ENCODE measurements at places on chromosomes 13 and 19.
A peak's percentile ranks its signal among the peaks of the same experiment; 100 is the strongest.

DNA sequence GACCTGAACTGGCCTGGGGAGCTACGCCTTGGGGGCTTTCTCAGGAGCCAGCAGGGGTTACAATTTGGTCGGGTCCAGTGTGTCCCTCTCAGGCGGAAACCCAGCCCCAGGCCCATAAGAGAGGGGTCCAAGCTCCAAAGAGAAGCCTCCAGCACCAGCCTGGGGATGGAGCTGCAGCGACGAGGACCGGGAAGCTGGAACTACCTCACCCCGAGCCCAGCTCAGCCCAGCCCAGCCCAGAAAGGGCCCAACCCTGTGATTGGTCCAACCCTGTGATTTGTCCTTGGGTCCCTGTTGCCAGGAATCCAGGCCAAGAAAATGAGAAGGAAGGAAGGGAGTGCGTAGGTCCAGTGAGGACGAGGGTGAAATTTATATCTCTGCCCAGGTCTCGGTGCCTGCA lies 24.1 kb downstream of the CLEC4M start:
- no peak for DNase-seq

DNA sequence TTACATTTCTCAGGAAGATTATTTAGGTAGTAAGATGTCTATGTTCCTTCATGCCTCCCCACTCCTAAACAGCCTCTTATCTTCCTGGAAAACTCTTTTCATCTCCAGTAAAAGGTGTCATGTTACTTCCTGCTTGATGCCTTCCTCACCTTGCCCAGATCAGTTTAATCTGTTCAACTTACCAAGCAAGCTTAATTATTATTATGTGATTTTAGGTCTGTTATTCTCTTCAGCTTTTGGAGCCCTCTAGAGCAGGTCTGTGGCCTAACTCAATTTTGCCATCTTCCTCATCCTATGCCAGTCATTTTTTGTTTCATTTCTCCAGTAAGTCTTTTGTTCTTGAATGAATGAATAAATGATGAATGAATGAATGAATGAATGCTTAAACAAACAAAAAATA lies 528.4 kb downstream of the DCT start:
- DNase-seq: no peak

DNA sequence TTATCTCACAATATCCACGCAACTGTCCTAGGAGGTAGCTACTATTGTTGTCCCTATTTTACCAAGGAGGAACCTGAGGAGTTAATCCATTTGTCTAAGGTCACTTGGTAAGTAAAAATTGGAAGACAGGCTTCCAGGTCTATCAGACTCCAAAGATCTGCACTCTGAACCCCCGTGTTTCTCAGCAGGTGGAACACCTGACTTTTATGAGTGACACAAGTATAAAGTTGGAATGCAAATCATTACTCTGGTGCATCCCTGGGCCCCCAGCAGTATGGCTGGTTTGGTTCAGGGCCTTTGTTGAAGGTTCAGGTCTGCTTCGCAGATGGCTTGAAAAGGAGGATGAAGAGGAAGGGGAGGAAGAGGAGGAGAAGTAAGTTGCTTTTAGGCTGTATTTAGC lies 46.0 kb downstream of the RGCC start:
- no peak for DNase-seq

DNA sequence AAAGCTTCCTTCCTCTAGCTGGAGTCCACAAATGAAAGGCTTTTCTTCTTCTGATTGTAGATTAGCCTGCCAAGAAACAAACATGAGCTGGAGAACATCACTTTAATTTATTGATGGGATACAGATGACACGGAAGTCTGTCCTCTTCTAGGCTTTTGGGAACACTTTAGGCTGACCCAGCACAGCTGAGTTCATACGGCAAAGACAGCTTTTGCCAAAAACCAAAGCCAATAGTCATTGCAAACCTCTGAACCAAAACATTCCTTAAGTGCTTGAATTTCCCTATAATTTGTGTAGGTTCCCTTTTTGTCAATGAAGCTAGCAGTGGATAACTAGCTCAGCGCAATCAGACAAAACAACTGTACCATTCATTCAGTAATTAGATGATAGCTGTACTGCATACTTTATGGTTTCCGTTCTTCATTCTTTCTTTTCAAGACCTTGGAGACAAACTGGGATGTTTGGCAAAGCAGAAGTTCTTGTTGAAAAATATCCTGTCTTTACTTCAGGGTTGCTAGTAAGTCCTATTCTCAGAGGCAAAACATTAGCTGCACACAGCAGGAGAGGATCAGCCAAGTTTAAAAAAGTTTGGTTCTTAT lies 95.7 kb upstream of the SPRY2 start:
- no peak for DNase-seq

- DNase-seq: no peak
Measured at GRCh38 chr13:113110048-113110851, 4.7 kb downstream of the F7 start.

- DNase-seq: no peak
Measured at GRCh38 chr19:52217576-52217975, 27.7 kb downstream of the PPP2R1A start.

- DNase-seq: no peak
Measured at GRCh38 chr19:29006057-29006735, 206.8 kb downstream of the UQCRFS1 start.

DNA sequence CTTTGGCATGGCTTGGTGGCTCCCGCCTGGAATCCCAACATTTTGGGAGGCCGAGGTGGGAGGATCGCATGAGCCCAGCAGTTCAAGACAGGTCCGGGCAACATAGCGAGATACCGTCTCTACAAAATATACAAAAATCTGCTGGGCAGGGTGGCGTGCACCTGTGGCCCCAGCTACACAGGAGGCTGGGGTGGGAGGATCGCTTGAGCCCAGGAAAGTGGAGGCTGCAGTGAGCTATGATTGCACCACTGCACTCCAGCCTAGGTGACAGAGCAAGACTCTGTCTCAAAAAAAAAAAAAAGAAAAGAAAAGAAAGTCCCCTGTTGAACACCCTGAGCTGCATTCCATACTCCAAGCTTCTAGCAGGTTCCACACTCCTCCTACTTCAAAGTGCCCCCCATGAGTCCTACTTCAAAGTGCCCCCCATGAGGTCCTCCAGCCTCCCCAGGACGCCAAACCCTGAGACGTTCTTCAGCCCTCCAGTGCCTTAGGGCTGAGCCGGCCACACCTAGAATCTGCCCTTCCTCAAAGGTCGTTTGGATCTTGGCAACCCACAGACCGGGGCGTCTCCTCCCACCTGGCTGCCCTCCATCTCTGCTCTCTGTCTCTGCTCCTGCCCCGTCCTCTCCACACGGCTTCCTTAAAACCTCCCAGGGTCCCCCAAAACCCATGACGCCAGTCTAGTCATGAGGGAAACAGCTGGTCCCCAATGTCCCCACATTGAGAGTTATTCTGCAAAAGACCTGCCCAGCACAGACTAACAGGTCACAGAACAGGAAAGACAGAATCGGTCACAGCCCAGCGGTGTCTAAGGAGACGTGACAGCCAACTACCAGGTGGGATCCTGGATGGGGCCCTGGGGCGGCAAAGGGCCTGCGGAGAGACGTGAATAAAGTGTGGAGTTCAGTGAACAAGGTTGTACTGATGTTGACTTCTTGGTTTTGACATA lies 4.8 kb downstream of the TJP3 start:
- DNase-seq: no peak

- no peak for DNase-seq
Measured at GRCh38 chr13:46866150-46866549, 30.7 kb downstream of the HTR2A start.

DNA sequence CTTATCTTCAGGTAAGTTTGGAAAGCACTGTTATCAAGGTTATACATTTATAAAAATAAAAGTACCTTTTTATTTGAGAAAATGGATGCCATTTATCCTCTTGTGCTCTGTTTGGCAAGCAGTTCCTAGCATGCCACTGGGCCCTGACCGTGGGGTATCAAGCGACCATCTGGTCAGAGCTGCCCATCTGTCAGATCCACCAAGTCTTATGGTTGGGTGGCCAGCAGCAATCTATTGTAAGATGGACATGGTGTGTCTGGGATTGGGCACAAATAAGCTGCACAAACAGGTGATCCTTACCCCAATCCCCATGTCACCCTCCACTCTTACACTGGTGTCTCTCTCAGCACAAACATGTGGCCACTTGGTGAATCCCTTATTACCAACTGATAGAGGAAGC lies 178.5 kb downstream of the DLEU7 start:
- no peak for DNase-seq

- DNase-seq: no peak
Measured at GRCh38 chr13:47310401-47310800, 413.5 kb upstream of the HTR2A start.

DNA sequence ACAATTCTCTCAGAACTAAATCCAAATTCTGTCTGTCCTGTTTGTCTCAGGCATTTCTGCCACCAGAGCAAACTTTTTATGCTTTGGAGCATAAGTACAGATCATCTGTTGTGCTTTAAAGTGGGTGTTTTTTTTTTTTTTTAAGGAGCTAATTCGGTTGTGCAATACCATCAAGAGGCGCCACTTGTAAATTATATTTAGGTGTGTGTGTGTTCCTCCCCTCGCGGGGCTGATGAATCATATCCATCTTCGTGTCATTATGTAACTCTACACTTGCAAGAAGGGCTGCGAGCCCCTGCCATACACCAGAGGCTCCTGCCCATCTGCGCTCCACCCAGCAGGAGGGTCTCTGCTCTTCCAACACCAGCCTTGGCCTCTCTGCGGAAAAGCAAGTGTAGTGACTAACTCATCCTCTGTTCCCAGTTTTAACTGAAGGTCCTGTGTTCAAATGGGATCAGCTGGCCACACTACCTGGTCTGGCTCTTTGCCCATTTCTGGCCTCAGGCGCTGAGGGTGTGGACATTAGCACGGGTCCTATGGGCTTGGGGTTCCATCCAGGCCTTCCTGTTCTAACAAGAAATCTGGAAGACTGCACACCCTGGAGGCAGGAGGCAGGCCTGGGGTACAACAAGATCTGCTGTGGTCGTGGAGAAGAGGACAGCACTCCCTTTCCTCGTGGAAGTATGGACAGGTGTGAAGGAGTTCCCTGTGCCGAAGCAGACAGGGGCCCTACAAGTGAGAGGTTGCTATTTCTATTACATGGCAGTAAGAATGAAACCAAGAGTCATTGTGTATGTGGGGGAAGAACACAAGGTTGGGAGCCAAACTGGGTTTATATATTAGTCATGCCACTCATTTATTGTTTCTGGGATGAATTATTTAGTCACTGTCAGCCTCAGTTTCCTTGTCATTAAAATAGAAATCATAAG lies 96.1 kb upstream of the MBNL2 start:
- no peak for DNase-seq

DNA sequence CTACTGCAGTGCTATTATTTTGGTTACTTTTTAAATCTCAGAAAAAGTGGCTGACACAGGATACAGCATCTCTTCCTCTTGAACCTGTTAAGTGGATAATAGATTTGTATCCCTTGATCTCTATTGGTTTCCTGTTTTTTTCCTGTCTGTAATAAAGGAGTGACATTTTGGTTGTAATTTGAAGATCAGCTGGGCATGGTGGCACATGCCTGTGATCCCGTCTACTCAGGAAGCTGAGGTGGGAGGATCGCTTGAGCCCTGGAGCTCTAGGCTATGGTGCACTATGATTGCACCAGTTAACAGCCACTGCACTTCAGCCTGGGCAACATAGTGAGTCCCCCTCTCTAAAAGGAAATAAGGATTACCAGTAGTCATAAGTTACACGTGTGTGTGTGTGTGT lies 46.8 kb downstream of the METTL21C start:
- DNase-seq: no peak

DNA sequence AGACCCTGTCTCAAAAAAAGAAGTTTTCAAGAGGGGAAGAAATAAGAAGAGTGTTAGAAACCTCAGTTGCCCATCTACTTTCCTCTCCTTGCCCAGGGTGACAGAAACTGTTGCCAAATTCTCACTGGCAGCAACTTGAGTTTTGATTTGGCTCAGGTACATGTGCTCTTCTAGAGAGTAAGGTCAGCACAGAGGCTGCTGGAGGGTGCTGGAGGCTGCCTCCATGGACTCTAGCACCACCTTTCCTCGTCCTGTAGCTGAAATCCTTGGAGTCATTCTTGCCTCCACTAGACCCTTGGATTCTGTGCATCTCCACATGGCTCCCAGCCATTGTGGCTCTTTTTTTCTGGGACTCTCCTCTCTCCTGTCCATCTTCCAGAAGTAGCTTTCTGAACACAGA lies 149.1 kb downstream of the TM9SF2 start:
- no peak for DNase-seq

- no peak for DNase-seq
Measured at GRCh38 chr19:16022251-16022650, 54.0 kb upstream of the TPM4 start.

DNA sequence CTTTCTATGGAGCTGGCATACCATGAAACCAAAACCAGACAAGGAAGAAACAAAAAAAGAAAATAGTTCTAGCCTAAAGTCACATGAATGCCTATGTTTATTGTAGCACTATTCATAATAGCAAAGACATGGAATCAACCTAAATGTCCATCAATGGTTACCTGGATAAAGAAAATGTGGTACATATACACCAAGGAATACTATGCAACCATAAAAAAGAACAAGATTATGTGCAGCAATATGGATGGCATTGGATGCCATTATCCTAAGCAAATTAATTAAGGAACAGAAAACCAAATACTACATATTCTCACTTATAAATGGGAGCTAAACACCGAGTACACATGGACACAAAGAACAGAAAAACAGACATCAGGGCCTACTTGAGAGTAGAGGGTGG lies 10.5 kb downstream of the ZNF780A start:
- no peak for DNase-seq

- DNase-seq: no peak
Measured at GRCh38 chr13:20565115-20565736, 1.7 kb upstream of the IFT88 start.

DNA sequence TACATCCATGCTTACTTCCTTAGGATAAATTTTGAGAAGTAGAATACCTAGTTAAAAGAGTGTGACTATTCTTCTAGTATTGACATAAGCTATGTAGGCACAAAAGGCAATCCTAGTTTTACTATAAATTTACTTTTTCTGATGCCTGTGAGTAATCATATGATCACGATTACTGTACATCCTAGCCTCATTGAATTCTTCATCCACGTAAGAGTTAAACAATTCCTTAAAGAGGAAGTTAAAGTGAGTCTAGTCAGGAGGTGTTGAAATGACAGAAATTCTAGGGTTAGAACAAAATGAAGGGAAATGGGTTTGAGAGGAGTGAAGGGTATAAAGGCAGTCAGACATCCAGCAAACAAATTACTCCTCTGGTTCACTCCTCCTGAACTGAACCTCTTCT lies at the start of gene ACOD1:
ACOD1 (plus strand) TSS at position 363 of the 400 bp plus-strand sequence. CDS start 48 bp downstream, outside the sequence.
- no peak for DNase-seq

- no peak for DNase-seq
Measured at GRCh38 chr19:5832527-5833216, 6.8 kb downstream of the FUT6 start.

DNA sequence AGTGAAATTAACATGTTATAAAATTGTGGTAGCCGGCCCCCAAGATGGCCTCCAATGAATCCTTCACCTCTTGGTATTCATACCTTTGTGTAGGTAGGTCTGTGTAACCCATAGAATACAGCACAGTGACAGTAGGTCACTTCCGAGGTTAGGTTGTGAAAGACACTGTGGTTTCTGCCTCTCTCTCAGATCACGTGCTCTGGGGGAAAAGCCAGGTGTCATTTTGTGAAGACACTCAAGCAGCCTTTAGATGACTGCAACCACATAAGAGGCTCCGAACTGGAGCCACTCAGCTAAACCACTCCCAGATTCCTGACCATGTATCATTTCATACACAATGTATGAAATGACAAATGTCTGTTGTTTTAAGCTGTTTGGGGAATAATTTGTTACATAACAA lies 9.8 kb upstream of the USPL1 start:
- peak; percentile 47 for DNase-seq

GRCh38 chr13:113489549-113490495 lies 689 bp downstream of the DCUN1D2 start:
- peak; percentile 4 for DNase-seq

GRCh38 chr13:34967851-34968562 lies 25.9 kb downstream of the NBEA start:
- DNase-seq: no peak
